ENCODE measurements at places on chromosomes 4 and X.
A peak's percentile ranks its signal among the peaks of the same experiment; 100 is the strongest.

DNA sequence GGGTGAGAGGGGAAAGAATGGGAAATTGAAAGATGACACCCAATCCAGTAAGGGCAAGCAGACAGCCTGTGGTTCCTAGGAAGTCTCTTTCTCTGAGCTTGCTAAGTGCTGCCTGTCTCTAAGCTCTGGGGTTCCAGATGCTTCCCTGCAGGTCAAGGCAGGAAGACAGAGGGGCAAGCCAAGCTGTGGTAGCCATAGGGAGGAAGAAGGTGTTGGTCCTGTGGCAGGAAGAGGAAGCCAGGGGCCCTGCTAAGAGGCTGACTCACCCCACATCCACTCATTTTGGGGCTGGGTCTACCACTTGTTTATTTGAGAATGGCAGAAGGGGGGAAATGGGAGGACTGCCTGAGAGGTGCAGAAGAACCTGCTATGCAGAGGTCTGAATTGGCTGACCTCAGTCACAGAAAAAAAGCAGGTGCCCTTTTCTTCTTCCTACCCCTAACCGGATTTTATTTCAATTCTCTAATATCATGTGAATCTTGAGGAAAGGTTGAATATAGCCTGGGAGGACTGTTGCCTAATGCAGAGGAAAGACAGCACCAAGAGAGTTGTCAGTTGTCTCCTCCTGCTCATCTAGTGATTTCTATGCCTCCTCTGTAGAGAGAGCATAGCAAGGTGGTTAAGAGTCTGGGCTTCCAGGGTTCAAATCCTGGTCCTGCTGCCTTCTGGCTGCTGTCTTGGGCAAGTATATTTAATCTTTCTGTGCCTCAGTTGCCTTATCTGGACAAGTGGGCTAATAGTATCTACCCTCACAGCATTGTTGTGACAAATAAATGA is 27.4 kb downstream of the HOPX start:
- peak; percentile 18 for DNase-seq

GRCh38 chr4:170202721-170203120 is 113.0 kb upstream of the AADAT start:
- DNase-seq: no peak

DNA sequence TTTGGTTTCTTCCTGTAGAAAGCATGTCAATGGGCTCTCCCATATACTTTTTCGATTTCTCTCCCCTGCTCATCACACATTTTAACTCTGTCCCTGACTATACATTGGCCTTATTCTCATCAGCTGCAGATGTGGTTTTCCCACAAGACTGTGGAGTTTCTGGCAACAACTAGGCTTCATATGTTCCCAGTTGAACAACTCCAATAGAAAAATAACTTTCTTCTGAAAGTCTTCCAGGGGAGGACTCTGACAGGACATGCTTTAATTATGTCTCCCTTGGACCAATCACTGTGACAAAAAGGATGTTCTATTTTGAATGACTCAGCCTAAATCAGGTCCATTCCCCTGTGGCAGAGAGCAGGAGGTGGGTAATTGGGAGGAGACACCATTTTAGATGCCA is 28.1 kb downstream of the SPANXC start:
- DNase-seq: peak; percentile 36

- peak; percentile 4 for DNase-seq
Observed at GRCh38 chr4:136392576-136392975, 1139.7 kb downstream of the PCDH18 start.

DNA sequence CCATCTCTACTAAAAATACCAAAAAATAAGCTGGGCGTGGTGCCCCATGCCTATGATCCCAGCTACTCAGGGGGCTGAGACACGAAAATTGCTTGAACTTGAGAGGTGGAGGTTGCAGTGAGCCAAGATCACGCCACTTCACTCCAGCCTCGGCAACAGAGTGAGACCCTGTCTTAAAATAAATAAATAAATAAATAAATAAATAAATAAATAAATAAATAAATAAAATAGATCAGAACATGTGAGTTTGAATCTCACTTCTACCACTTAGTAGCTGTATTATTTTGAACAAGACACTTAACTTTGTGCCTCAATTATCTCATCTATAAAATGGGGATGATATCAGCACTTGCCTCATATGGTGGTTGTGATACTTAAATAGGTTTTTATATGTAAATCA is 90.2 kb downstream of the C4orf51 start:
- DNase-seq: no peak

DNA sequence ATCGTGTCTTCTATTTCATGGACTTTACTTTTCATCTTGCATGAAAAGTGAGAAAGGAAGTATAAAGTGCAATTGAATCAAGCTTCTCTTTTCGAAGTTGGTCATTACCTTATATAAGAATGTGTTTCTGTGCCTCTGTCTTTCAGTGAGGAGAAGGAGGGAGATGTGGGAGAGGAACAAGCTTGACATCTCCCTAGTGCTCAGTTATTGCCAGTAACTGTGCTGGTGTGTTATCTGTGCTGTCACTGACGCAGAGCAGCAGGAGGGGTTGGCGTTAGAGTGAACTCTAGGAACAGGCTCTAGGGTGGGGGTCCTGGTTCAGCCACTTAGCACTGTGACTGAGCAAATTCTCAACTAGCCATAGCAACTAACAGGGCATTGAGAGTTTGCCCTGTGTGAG is 34.0 kb upstream of the TBC1D9 start:
- DNase-seq: no peak

DNA sequence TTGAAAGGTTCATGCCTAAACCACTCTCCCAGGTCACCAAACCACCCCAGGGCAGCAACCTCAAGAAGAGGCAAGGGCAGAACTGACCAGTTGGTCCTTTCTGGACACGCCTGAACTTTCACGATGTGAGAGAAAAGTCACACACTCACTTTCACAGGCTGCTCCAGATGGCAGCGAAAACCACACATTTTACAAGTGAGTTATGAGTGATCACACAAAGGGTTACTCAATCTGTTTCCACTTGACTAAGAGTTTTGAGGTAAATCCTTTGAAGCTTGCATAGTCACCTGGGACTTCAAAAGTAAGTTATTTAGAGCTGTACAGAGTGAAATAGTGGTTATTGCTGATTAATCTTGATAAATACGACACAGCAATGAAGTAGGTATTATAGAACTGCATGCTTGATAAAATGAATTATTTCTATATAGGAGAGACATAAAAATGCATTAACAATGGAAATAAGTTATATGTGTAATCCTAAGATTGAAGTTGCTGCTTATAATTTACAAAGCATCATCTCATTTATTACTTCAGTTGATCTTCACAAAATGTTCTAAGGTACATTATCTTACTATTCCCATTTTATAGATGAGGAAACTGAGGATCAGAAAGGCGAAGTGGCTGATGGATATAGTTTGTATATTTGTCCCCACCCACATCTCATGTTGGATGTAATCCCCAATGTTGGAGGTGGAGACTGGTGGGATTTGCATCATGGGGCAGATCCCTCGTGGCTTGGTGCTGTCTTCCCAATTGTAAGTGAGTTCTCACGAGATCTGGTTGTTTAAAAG is 103.0 kb upstream of the KLF3 start:
- DNase-seq: no peak

- DNase-seq: no peak
Observed at GRCh38 chrX:19462879-19463278, 52.4 kb downstream of the MAP3K15 start.

DNA sequence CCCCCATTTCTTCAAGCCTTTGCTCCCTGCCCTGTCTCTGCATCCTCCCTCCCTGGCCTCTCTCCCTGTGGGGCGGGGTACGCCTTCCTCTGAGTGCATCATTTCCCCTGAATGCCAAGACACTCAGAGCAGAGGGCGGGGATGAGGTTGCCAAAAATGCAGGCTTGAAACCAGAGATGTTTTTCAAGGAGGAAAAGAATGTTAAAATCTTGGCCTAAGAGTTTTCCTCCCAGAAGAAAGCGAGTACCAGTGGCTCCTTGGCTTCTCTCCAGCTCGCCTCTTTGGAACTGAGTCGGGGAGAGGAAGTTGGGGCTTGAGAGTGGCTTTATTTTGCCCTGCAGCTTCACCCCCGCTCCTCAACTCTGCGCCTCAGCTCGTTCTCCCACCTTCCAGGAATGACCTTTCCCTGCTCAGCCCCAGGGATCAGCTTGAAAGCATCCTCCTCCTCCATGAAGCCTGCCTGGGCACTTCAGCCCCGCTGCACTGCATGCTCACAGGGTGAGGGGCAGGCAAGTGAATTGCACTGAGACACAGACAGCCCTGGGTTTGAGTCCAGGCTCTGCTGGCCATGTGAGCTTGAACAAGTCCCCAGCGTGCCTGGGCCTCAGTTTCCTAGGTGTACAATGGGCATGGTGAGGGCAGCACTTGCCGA is 57.5 kb upstream of the SORCS2 start:
- peak; percentile 59 for DNase-seq

DNA sequence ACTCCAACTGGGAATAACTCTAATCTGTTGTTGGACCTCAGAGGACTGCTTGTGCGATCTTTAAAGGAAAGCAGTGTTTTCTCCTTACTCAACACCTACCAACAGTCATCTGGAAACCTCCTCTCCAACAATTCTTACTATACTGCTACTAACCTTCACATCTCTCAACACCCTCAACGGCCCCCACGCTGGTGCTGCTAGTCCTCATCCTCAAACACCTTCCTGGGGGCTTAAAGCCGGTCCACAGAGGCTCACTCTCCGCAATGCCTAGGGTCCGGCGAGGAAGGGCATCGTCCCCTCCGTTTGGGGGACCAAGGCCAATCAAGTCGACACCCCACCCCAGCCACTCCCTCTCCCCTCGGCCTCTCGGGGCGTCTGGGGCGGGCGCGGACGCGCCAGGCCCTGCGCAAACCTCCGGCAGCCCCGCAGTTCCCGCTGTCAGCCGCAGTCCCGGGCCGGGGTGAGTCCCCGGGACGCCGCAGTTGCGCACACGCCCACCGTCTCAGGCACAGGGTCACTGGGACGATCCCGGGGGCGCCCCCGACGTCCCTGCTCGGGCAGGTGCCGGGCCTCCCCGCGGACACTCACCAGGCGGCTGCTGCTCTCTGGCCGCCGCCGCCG is 418 bp downstream of the TAB3 start:
- DNase-seq: peak; percentile 18

DNA sequence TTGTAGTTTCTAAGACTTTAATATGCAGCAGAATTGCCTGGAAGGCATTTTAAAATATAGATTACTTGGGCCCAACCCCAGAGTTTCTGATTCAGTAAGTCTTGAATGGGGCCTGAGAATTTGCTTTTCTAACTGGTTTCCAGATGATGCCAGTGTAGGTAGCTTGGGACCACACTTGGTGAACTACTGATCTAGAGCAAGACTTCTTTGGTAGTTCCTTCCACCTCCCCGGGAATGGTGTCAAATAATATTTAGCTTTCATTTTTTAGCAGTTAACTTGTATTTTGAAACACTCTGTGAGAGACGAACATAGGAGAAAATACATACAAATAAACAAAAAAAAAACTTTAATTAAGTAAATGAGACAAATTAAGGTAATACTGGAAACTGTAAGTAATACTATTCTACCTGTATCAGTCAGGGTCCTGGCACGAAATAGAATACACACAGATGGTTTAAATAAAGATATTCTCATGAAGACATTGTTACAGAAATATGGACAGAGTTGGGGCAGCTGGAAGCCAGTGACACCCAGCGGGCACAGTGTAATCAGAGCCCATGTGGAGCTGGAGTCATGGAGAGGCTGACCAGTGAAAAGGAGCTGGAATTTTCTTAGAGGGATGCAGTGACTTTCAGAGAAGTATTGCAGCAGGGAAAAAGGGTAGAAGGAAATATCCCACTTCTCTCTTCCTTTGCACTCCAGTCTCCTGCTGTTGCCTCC is 905.7 kb downstream of the CCSER1 start:
- DNase-seq: peak; percentile 0

- DNase-seq: no peak
Observed at GRCh38 chr4:55469979-55470378, 74.2 kb downstream of the TMEM165 start.

DNA sequence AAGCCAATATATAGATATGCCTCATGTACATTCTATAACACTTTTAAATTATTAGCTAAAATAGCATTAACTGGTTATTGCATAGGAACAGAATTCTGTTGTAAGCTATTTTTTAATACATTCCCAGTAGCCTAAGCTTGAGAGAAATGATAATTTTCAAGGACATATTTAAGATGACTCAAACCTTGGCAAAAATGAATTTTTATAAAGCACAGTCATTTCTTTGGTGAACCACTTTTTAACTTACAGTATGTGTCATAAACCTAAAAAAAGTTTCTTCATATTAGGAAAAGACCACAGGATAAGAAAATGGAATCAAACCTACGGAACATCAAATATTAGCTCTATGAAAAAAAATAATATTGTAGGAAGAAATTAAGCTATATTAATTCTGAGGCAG is 986.3 kb downstream of the STIM2 start:
- DNase-seq: no peak

DNA sequence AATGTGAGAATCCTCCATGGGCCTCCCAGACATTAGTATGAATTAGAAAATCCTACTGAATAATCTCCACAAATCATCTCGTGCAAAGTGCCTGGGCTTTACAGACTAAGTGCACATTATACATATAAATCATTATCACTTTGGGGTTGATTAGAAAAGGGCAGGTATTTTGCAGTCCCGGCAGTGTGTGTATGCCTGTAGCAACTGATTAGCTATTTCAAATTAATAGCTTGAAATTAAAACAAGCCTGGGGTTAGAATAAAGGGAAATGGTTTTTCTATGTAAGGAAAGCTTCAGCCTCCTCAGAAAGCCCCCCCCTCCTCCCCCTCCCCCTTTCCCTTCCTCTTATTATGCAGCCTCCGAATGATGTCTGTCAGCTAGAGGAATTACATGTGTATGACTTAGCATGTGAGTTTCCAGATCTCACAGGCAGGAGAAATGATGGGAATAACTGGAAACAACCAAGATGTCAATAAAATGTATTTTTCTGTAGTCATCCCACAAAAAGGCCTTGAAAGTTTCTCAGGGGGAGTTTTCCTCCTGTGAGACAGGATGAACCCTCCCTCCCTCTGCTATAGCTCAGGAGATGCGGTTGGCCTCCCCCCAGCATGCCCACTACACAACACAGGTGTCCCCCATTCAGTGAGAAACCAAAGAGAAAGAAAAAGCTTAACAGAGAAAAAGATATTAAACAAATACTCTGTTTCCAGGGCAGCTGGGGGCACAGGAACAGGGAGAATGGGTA is 41.2 kb upstream of the RASGEF1B start:
- DNase-seq: no peak

GRCh38 chrX:132443196-132444135 is 45.4 kb downstream of the MBNL3 start:
- no peak for DNase-seq

DNA sequence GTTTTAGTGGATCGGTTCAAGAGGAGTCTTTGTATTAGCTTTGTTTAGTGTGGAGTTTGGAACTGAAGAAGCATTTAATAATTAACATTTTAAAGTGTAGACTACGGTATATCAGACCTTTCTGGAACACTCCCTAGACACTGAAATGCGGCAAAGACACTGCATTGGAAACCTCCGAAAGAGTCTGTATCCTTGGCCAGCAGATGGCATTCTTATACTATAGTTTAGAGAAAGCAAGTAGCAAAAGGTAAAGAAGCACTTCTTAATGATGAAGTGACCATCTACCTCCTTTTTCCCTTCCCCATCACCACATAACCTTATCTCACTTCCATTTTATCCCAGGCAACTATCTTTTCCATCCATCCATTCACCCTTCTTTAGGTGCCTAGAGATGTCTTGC is 7.6 kb downstream of the FABP2 start:
- peak; percentile 46 for DNase-seq

- DNase-seq: peak; percentile 58
Observed at GRCh38 chr4:7803992-7804755, 135.5 kb downstream of the AFAP1 start.

Measured in M059J (cell line).